ENCODE measurements at places on chromosomes 6 and 20.

GRCh38 chr6:26329763-26330511, 35.1 kb upstream of the BTN3A2 start:
- peak; percentile 63 for DNase-seq

GRCh38 chr6:17828149-17828548, 121.4 kb upstream of the NUP153 start:
- DNase-seq = no peak

DNA sequence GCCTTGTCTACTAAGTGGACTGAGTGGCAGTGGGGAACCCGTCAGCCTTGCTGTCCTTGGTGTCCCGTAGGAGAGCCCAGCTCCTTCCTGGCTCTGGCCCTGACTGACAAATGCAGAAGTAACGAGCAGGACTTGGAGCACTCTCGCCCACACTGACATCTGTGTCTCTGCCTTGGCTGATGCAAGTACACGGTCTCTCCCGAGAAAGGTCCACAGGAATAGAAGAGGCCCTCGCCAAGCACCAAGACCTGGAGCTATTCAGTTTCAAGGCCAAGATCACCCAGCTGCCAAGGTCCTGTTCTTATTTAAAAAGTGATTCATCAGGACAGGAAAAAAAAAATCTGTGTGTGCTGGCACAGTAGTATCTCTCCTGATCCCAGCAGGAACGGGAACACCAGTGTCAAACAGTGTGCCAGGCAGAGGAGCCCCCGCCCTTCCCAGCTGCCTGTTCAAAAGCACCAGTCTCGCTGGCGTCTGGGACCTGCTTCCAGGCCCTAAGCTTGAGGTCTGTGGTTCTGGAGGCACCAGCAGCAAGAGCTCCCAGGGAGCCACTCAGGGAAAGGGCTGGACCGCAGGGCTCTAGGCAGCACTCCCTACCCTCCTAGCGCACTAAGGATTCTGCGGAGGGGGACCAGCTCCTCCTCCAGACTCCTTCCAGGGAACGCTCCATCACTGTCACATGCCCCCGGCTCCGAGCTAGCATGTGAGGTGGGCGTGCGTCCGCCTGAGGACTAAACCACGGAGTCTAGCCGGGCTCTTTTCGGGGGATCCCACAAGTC, 376.9 kb downstream of the RNGTT start:
- DNase-seq = no peak

GRCh38 chr6:14197118-14197517, 79.5 kb downstream of the CD83 start:
- no peak for DNase-seq
